ELR (cell line): ENCODE measurements at places on chromosomes 12 and 14.

- no peak for DNase-seq
These were observed 1.5 kb upstream of the SDR9C7 start for GRCh38 chr12:56935752-56936151.

GRCh38 chr12:53952335-53952694 is 2.4 kb upstream of the HOXC12 start:
- no peak for DNase-seq

DNA sequence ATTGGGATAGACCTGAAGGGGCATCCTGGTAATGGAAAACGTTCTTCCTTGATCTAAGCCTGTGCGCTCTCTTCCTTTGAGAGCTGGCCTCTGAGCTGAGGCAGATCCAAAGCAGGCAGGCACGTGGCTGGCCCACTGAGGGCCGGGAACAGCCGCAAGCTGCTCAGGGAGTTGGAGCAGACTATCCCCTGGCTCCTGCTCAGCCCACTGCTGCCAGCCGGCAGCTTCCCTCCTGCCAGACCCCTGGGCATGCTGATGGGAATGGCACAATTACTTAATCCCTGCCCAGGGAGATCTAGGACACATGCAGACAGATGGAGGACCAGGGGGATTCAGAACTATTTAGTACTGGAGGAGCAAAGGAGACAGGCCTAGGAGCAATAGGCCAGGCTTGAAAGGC is 14.4 kb downstream of the NEUROD4 start:
- no peak for DNase-seq

GRCh38 chr12:8561011-8561410 is 20.3 kb upstream of the CLEC4E start:
- DNase-seq = no peak

DNA sequence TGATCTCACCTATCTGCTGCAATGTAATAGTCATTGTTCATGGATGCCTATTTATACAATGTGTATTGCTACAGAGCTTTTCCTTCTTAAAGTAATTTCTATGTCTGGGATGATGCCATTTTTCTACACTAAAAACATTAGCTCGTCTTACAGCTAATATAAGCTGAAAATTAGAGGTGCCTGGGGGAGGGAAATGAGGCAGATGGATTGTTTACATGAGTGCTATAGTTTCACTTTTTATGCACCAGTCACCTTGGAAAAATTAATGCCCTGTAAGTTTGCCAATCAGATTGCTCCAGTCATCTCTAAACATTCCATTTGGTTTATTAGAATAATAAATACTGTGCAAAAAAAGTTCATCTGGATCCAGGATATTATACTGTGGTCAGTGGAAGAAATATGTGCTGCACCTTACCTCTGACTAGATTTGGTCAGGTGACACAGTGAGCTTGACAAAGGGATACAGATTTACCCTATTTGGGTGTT is 436.2 kb downstream of the RAD51B start:
- peak; percentile 78 for DNase-seq

- DNase-seq = no peak
These were observed 4.3 kb downstream of the PAPLN start for GRCh38 chr14:73241481-73242165.

GRCh38 chr14:68394118-68394763 is 398.6 kb downstream of the ZFP36L1 start:
- no peak for DNase-seq

- peak; percentile 26 for DNase-seq
These were observed 594.1 kb downstream of the NRXN3 start for GRCh38 chr14:78764240-78764639.

GRCh38 chr12:96500693-96501092 is 11.3 kb downstream of the CFAP54 start:
- peak; percentile 51 for DNase-seq

- DNase-seq = no peak
These were observed 71.8 kb downstream of the CACNA1C start for GRCh38 chr12:2124466-2125023.

DNA sequence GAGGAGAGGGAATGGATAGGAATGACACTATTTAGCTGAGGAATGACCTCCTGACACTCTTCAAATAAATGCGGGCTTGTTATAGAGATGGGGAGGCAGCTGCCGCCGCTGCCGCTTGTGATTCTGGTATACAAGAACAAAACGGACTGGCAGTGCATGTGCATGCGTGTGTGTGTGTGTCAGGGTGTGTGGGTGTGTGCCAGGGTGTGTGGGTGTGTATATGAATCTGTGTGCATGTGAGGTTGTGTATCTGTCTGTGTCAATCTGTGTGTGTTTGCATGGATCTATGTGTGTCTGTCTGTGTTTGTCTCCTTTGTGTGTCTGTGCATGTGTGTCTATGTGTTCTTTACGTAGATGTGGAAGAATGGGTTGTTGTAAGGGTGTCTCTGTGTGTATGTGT is 26.0 kb upstream of the LHX5 start:
- DNase-seq = no peak

DNA sequence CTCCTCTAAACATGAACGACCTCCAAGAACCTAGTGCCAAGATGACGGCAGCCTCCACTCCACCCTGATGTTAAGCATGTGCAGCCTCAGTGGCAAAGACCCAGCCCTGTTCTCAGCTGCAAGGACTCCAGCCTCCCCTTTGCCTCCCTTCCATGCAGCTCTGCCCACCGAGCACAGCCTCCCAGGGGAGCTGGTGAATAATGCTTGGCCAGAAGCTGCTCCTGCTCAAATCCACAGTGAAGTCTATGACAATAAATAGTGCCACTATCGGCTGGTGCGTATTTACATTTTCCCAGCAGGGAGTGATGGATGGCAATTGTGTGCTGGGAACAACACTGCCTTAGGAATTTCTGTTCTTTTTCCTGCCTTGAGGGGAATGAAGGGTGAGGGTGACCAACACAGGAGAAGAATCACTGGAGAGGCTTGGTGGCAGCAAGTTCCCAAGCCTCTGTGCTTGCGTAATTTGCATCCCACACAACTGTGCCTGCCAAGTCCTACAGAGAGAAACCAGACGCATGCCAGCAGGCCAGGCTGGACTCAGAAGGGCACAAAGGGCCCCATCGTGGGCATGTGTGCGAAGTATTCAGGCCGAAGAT is 29.9 kb upstream of the TC2N start:
- no peak for DNase-seq

DNA sequence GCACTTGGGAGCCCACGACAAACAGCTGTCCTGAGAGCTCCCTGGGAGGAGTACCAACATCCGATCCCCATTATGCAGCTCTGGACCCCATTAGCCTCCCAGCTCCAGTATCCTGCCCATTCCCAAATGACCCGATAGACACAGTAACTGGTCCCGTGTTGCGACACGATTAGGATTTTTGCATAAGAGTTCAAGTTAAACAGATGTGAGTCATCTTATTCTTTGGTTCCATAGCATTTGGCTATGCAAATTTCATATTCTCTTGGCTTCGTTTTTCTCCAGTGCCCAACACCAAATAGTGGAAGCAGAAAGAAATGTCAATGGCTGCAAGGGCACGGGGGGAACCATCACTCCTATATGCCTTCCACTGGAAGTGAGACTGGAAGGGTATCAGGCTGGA is 43.0 kb upstream of the LRRC10 start:
- DNase-seq = peak; percentile 37

- no peak for DNase-seq
These were observed 196.4 kb upstream of the FOXN3 start for GRCh38 chr14:89613260-89614008.

DNA sequence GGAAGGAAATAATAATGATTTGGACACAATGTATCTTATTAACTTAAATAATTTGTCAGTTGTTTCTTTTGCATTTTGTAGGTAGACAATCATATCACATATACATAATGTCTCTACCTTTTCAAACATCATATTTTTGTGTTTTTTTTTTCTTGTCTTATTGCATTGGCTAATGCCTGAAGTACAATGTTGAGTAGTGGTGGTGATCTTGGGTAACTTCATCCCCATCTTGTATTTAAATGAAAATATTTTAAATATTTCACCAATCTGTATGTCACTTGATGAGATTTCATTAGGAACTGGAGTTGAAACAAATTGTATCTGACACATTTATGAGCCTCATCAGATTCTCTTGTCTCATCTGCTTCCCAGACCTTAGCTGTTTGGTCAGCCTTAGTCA is 109.7 kb upstream of the LHX5 start:
- DNase-seq = no peak

- no peak for DNase-seq
These were observed 36.6 kb downstream of the TSPAN9 start for GRCh38 chr12:3113671-3114325.

DNA sequence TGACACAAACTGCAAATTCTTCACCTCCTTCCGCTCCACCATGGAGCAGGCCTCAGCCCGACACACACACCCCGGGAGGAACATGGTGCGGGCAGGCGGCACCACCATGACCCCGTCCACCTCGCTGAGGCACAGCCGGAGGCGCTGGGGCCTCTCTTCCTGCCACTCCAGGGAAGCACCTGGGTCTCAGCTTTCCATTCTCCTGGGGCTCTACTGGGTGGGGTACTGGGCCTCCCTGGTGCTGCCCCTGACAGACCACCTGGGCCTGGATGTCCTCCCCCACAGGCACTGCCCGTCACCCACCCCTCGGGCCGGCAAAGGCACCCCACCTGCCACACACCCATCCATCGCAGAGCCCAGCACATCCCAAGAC is 9.9 kb downstream of the AKT1 start:
- no peak for DNase-seq

GRCh38 chr12:95505039-95505438 is 31.1 kb downstream of the METAP2 start:
- no peak for DNase-seq

DNA sequence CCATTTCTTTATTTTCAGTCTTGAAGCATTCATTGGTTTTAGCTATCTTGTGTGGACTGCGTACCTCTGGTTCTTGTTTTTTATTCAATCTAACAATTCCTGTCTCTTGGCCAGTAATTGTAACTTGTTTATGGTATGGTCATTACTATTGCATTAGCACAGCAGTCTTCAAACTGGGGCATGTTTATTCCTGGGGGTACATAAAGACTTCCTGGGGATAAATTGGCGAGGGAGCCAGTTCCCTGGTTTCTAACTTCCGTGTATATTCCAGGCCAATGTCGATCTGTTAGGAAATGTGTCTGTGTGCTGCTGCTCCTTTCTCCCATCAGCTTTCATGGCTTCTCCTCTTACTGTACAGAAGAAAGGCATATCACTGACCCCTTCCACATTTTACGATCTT is 13.7 kb upstream of the EVL start:
- no peak for DNase-seq

DNA sequence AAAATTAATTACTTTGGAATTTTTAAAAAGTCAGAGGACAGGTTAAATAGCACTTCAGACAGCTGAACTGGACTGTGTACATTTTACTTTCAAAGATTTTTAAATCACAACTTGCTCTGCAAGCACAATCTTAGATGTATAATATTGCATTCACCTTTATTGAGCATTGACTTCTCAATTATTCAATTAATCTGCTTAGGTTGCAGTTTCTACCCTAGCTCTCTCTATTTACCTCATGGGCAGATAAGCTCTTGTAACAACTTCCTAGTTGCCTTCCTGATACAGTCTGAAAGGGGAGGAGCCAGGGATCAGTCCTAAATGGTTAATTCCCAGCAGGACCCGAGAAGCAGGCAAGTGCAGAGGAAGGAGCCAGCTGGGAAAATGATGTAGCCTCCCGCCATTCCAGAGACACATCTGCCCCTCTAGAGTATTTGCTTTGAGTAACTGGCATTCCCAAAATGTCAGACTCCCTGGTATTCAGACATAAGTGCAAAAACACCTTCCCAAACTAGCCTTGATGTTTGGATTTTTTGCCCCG is 302.8 kb downstream of the GALC start:
- no peak for DNase-seq

DNA sequence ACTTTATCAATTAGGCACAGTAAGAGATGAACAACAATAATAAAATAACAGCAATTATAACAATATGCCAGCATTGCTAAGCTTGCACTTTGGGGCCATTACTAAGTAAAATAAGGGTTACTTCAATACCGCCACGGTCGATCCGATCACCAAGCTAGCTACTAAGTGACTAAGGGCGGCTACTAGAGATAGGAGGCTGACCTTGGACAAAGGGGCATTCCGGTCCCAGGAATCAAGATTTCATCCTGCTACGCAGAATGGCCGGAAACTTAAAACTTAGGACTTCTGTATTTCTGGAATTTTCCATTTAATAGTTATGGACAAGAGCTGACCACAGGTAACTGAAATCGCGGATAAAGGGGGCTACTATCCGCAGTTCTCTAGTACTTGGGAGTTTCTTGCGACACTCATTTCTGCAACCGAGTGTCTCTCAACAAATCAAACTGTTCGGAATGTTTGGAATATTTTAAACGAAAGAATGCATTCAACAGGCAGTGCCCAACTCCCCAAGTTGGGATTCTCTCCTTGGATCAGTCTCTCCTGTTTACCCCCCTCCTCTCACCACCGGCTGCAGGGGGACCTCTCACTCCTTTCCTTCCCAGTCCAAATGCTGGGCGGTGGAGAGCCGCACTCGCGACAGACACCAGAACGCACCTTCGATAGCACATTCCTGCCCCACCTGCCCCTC is 650 bp downstream of the HEBP1 start:
- DNase-seq = peak; percentile 58

DNA sequence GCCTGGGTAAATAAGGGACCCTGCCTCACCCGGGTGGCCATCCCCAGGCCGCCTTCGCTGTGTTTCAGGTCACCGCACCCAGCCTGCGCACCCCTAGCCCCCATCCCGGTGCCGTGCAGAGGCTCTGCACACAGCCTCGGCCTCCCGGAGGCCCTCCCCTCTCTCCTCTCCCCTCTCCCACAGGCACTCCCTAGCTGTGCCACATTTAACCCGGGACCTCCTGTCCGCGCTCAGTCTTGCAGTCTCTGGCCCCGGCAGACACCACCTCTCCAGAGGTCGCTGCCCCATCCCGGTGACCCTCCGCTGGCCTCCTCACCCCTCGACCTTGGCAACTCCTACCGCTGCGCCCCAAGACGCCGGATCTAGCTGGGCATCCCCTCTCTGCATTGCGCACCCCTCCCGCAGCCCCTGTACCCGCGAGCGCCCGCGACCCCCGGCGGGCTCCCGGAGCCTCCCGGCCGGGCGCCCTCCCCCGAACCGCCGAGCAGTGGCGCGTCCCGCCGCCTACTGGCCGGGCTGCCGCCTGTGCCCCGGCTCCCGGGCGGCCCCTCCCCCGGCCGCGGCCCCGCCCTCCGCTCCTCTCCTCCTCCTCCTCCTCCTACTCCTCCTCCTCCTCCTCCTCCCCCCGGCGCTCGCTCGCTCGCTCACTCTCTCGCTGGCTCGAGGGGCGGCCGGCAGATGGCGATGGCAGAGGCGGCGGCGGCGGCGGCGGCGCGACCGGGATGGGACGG is 120.7 kb downstream of the AACS start:
- peak; percentile 78 for DNase-seq
